Urinary bladder (tissue), 4 donors: ENCODE measurements at places on chromosomes 12 and 14.

DNA sequence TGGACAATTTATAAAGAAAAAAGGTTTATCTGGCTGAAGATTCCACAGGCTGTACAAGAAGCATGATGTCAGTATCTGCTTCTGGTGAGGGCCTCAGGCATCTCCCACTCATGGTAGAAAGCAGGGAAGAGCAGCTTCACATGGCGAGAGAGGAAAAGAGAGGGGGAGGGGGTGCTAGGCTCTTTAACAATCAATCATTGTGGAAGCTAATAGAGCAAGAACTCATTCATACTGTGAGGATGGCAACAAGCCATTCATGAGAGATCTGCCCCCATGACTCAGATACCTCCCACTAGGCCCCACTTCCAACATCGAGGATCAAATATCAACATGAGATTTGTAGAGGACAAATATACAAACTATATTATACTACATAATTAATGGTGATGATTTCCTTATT lies 361.9 kb upstream of the FAR2 start:
- DNase-seq, result no peak

DNA sequence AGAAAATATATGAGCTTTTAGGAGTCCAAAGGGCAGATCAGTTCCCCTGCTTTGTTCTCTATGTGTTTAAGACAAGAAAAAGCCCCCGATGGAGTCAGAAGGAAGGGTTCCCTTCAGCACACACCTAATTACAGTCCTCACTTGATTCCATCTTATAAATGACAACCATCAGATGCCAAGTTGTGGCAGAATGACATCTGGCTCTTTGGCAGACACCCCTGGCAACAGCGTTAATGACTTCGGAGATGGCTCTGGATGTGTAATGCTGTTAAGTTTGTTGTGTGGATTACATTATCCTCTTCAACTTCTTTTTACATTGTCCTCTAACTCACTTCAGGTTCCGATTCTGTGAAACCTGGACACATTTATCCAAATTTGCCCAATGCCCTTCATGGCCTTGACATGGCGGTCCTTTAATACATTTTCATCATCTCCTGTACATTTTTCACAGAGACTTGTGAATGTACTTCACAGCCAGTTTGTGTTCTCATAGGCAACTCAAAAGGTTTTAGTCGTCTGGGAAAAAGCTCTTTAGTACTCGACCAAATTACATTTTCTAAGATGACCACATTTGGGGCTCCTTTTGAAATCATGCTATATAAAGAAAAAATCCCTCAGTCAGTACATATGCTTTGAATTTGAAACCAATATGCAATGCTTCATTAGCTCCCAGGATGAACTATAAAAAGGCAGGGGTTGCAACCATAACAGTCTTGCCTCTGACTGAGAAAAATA lies 667.8 kb downstream of the NOVA1 start:
- DNase-seq, result no peak

GRCh38 chr12:64742416-64742815 lies 16.8 kb downstream of the GNS start:
- no peak for DNase-seq

DNA sequence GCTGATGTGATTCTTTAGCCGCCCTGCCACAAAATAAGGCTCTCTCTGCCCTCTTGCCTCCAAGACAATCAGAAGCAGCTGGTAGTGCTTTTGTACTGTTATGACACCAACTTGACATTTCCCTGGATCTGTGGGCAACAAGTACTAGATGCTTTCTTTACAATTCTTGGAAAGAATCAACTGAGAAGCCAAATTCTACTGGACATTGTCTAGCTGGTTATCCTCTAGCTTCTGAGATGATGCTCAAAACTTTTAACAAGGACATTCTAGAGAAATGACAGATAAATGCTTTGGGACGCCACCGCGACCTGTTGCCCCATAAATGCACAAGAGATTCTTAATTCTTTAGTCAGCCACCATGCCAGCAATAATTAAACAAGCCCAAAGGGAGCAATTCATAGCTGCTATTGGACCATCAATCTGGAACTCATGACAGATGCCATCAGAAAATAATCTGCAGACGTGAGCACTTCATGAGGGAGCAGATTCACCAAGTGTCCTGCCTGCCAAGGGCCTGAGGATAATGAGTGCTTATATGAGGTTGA lies 22.8 kb downstream of the FMNL3 start:
- DNase-seq, result no peak

DNA sequence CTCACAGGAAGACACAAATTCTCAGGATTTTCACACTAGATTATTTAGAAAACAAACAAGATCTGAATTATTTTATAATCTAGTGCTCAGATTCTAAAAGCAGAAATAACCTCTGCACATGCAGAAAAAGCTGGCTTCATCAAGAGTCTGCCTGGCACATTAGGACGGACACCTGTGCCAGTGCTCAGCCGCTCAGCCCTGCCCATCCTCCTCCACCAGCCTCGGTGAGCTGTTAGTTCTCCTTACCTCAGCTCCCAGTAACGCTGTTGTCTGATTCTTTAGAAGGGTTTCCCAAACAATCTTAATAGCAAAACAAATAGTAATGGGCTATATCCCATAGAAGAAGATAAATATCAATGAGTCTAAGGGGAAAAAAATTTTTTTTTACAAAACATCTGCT lies 27.7 kb downstream of the DUSP16 start:
- DNase-seq, result no peak

- DNase-seq, result no peak
Measured at GRCh38 chr14:73500360-73500759, 9.6 kb downstream of the RIOX1 start.
